Pulmonary artery endothelial cell (primary cell): ENCODE measurements at places on chromosomes 7 and 10.

GRCh38 chr7:119733127-119733879 is 539.7 kb upstream of the KCND2 start:
- no peak for DNase-seq

GRCh38 chr7:114944745-114945625 is 23.1 kb downstream of the MDFIC start:
- no peak for DNase-seq

- no peak for DNase-seq
Observed at GRCh38 chr10:103554488-103555324, 61.2 kb downstream of the NEURL1 start.

DNA sequence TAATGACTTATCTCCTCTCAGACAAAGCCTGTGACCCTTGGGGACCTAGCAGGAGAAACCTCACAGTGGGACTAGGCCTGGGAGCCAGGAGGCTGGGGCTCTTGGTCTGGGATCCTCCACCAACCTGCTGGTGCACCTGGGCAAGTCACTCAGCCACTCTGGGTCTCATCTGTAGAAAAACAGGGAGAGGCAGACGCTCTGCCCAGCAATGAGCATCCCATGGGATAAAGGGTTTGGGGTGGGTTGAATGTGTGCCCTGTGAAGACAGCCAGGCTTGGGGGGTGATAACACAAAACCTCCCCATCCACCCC is 81.6 kb downstream of the ZMIZ1 start:
- DNase-seq = no peak

DNA sequence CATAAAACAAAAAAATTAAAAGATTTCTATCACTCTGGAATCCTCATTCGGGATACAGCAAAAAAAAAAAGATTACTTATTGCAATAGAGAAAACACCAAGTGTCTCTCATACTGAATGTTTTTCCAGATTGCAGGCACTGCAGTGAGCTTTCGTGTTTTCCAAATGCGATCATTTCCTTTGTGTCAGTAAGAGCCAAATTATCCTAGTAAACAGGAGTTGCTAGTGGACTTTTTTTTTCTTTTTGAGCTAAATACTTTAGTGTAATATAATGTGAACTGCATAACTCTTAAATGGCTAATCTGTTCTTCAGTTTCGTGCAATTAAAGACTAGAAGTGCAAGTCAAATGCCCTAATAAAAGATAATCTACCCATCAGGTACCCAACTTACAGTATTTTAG is 44.4 kb upstream of the TOMM7 start:
- DNase-seq = peak; percentile 68

- DNase-seq = no peak
Observed at GRCh38 chr10:131579251-131580071, 267.9 kb upstream of the TCERG1L start.

DNA sequence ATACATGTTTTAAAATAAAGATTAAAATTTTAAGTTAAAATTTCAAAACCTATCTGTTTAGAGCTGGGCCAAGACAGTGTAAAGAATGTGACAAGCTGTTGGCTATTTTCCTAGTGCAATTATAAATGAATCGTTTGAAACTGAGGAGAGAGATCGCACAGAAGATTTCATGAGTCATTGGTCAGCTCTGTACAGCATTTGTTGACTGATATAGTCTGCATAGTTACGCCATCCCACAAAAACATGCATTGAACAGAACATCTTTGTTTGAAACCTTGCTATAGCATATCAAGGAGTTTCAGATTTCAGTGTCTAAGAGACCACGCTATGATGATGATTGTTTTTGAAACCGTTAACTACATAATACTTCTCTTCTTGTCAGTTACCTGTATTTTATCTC is 1.3 kb upstream of the C10orf67 start:
- no peak for DNase-seq

GRCh38 chr7:86844608-86845007 is 200.9 kb downstream of the GRM3 start:
- no peak for DNase-seq

DNA sequence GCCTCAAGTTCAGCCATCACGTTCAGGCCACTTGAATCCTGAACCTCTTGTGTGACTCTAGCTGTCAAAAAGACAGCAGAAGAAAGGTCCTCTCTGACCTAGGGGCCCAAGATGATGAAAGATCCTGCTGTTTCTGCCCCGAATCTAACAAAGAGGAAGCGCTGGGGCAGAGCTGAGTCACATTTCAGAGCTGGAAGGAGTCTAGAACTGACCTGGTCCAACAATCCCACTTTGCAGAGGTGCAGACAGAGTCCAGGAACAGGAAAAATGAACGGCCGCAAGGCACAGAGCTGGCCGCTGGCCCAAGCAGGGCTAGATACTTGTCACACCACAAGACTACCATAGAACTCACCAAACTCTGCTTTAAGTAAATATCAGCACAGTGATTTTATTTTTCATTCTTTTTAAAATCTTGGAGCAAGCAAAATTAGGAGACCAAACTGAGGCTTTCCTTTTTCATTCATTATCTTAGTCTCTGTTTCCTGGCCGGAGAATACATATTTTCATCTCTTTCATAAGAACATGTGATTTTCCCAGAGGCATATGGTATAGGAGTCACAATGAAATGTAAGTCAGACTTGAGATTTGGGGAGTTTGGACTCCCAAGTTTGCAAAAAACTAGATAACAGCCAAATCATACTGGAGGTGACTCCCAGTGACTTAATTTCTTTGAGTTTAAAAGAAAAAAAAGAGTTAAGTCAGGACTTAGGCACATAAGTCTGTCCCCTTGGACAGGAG is 52.8 kb downstream of the CHST15 start:
- no peak for DNase-seq

DNA sequence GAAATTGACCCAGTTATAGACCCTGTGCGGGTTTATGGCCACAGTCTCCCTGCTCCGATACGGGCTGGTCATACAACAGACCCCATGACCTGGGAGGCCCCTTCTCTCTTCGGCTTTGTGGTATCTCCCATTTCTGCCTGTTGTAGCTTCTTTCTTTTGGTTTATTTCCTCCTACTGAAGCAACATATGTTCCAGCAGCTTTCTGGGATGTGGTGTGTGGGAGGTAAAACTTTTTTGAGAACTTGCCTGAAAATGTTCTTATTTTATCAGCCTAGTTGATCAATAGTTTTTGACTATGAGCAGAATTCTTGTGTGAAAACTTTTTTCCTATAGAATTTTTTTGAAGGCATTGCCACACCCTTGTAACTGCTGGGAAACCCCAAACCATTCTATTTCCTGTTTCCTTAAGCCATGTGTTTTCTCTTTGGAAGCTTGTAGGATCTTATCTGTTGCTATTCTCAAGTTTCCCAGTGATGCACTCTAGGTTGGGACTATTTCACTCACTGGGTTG is 80.0 kb downstream of the DAGLB start:
- no peak for DNase-seq

DNA sequence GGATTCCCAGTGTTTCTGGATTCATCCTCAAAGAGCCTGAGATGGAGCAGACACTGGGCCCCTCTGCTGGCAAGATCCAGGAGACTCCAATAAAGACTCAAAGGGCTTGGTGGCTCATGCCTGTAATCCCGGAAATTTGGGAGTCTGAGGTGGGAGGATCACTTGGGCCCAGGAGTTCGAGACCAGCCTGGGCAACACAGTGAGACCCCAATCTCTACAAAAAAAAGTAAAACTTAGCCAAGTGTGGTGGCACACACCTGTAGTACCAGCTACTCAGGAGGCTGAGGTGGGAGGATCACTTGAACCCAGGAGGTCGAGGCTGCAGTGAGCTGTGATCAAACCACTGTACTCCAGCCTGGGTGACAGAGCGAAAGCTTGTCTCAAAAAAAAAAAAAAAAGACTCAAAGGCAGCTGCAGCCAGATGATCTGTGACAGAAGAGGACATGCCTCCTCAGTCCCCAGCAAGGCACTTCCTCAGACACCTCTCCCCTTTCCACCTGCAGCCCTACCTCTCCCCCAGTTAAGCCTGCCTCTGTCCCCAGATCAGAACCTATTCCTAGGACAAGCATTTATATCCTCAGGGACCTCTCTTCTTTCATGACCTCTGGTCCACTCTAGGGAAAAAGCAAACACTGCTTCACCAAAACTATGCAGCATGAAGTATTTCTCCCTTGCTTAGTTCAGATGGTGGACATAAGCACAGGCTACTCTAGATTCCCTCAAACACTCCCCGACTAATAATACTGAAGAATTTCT is 27.9 kb downstream of the PDLIM1 start:
- DNase-seq = no peak

DNA sequence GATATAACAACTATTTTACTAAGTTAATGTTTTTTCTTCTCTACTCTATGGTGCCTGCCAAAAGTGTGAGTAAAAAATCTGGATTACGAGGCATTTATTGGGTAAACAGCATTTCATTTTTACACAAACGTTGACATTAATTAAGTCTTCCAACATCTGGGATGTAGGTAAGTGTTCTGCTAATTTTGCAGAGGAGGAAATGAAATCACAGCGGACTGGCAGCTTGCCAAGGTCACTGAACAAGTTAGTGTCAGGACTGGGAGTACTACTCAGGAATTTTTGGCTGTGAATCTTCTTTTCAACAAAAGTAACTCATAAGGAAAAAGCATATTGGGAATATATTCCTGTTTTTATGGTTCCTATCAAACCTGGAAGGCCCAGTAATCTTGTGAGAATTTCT is 612.1 kb upstream of the FZD8 start:
- peak; percentile 20 for DNase-seq

GRCh38 chr7:19851504-19851903 is 78.1 kb upstream of the TMEM196 start:
- no peak for DNase-seq

DNA sequence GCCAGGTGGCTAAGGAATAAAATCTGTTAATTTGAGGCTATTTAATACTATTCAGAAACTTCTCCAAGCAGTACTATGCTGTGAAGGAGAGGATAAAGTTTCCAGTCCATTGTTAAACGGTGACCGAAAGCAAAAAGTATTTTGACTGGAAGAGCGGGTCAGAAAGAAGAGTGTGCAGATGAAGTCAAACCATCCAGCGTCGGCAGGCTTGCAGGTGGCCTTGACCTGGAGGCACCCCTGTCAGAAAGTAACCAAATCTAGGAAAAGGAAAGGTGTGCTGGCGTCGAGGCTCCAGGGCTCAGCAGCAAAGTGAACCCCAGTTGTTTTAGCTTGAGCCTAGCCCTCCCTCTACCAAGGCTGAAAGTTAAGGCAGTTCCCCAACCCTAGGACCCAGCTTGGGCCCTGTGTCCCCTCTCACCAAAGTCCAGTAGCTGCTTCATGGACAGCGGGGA is 544 bp downstream of the PDK4 start:
- no peak for DNase-seq

DNA sequence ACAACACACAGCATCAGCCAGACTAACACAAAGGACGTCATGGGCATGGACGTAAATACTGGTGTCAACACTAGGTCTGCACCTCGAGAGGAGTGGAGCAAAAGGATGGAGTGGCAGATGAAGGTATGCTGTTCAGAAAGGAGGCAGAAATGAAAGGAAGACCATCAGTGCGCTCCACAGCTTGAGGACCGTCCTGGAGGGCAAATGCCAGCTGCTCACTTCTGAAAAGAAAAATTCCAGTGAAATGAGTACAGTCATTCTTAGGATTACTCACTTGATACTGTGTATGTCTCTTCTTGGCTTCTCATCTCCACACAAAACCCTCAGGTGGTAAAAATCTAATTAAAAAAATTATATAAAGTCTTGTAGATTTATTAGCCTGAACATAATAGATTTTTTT is 44.8 kb downstream of the EGFR start:
- DNase-seq = no peak

- no peak for DNase-seq
Observed at GRCh38 chr10:78383378-78384048, 349.9 kb downstream of the RPS24 start.

GRCh38 chr10:3820255-3820654 is 35.2 kb upstream of the KLF6 start:
- no peak for DNase-seq

DNA sequence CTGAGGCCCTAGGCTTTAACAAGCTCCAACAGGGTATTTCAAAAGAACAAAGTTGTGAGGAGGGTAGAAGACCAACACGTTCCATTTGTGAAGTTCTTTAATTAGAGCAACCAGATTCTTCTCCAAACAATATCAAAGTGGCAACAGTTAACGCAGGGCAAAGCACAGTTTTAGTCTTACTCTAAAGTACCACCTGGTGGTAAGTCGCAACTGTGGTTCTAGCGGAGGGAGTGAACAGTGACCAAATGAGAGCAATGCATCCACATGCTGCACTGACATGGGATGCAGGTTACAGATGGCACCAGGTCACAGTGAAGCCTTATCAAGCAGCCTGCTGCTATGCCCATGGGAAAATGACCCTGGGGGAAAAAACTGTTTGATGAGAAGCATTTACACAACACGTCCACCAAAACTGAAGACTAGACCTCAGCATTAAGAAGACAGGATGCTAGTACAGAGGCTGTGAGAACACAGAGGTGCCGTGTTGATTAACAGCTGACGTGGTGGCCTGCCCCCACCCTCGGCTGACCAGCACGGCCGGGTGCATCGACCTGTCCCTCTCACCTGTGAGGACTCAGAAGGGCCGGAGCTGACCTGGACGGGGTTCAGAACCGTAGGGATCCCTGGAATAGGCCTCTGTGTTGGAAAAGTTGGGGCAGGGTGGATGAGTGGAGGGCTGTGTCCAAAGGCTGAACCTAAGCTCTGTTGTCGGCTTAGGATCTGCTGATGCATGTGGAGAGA is 211.2 kb downstream of the GLI3 start:
- no peak for DNase-seq

DNA sequence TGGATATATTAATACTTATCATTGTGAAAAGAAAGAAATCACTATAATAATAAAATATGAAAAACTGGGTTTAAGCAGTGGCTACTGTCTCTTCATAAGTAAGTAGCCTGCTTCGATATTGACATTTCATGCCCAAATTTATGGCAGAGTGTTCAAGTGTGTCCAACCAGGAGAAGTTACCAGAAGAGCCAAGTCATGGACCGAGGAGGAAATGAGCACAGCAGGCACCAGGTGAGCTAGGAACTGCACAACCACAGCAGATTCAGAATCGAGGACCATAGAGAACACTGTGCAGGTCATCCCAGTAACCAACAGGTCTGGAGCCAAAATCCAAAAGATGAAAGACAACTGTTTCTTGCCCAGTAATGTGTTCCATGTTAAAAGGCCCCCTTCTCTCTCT is 79.9 kb upstream of the ABCB5 start:
- DNase-seq = no peak

- no peak for DNase-seq
Observed at GRCh38 chr10:124705817-124706461, 38.2 kb downstream of the FAM53B start.

DNA sequence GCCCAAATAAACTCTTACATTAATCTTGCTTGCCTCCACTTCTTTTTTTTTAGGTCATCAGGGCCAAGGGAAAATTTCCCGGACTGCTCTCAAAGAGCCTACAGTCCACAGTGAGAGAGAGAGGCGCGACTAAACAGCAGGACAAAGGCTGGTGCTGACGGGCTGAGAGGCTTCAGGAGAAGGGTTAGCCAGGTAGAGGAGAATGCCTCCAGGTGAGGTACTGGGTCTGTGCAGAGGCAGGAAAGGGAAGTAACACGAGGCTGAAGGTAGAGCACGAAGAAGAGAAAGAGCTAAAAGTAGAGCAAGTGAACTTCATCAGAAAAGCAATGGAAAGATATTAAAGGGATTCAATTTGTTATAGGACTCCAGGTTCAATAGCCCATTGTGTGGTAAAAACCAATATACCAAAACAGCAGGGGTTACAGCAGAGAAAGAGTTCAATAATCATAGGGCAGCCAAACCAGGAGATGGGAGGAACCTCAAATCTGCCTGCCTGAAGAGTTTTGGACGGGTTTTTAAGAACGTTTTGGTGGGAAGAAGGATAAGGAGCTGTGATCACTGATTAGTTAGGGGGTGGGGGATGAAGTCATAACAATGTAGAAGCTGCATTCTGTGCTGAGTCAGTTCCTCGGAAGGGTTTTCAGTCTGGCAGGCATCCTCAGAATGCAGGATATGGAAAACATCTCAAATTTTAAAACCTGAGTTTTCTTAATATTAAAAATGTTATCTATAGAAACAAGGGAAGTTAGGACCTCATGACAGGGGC is 171.5 kb downstream of the AKR1D1 start:
- DNase-seq = no peak
